ENCODE measurements at places on chromosomes 16 and 17.

DNA sequence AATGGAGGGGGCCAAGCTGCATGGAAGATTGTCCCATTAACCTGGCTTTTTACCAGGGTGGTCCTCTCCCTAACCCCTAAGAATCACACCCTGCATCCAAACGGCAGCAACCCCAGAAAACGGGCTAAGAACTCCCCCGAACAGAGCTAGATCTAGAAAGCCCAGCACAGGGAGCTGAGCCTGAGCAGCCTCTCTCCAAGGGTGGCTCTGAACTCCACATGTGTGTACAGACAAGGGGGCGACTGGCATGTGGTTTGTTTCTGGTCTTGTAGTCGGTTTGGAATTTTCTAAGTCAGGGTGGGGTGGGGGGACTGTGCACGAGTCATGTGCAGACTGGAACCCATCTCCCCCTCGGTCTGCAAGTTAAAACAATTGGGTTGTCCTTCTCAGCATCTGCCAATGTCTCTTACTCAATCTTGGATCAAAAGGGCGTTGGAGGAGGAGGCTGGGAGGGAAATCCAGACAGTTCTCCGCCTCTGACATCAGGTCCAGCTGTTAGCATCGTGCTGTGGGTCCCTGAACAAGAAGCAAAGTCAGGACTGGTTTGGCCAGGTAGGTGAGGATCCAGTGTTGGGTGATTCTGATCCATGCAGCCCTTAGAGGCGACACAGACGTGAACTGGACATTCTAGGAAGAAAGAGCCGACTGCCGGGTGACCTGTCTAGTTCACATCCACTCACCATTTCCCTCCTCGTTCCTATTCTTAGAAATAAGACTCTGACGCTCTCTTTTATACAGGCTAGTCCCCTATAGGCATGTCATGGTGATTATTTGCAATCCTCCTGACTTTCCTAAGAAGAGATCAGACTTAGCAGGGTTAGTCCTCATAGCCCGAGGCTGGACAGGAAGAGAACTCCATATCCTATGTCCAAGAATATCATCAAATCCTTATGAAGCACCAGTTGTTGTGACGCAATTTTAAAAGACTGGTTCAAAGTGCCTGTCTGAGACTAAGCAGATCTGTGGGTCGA, 381.8 kb downstream of the SOX9 start:
- DNase-seq, result peak; percentile 42

- DNase-seq, result peak; percentile 83
Observed at GRCh38 chr16:525520-526180, 1.9 kb upstream of the CAPN15 start.

GRCh38 chr16:14344292-14344691, 273.2 kb downstream of the MRTFB start:
- DNase-seq, result no peak

DNA sequence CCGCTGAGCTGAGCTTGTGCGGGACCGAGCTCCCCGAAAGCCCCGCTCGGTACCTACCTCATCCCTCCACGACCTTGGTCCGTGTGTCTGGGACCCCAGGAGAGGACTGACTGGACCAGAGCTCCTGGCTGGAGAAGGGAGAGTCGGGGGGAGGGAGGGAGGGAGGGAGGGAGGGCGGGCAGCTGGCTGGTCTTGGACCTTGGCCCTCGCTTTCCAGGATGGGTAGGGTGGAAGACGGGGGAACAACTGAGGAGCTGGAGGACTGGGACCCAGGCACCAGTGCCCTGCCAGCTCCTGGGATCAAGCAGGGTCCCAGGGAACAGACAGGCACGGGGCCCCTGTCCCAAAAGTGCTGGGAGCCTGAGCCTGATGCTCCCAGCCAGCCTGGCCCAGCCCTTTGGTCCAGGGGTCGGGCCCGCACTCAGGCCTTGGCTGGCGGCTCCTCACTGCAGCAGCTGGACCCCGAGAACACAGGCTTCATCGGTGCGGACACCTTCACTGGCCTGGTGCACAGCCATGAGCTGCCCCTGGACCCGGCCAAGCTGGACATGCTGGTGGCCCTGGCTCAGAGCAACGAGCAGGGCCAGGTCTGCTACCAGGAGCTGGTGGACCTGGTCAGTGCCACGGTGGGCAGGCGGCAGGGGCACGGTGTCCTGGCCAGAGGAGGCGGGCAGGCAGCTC, 553 bp downstream of the RHBDL1 start:
- DNase-seq, result no peak
